Astrocyte (in vitro differentiated cells and primary cell): ENCODE measurements at places on chromosomes 5 and 9. TPM values are rescaled to one million over a fixed set of nuclear protein-coding genes. Genes with fewer than 3 reads are reported as not detected.

DNA sequence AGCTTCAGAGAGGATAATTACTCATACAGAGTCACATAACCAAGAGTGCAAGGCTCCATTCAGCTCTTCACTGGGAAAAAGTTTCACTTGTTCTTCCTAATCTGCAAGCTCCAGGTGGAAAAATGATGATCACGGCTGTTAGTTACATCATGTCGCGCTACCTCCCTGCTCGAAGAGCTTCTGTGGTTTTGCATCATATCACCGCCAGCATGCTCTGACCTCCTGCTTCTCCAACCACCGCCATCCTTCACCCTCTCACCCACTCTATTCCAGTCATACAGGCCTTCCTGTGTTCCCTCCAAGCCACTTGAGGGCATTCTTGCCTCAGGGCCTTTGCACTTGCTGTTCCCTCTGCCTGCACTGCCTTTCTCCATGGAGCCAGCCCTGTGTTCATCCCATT lies 47.1 kb downstream of the COL27A1 start:
- no peak for DNase-seq

DNA sequence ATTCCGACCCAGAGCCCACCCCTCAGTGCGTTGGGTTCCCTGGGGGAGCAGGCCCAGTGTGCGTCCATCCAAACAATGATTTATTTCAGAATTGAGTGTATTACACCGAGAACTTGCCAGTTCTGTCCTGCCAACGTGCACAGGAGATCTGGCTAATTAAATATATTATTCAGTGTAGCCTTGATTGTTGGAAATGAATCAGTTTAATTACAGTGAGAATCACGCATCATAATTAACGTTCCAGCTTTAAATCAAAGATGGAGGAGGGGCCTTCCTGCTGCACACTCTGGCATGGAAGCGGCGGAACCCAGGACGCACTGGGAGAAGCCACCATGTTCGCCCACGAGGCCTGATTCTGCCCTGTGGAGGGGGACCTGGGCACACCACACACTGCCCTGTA lies 30.7 kb upstream of the TMEM250 start:
- no peak for DNase-seq

Gene RABGAP1
- 44.7 and 48.3 TPM in 2 replicates for total RNA-seq

Gene AIF1L
- 20.2 and 23.7 TPM in 2 replicates for total RNA-seq

DNA sequence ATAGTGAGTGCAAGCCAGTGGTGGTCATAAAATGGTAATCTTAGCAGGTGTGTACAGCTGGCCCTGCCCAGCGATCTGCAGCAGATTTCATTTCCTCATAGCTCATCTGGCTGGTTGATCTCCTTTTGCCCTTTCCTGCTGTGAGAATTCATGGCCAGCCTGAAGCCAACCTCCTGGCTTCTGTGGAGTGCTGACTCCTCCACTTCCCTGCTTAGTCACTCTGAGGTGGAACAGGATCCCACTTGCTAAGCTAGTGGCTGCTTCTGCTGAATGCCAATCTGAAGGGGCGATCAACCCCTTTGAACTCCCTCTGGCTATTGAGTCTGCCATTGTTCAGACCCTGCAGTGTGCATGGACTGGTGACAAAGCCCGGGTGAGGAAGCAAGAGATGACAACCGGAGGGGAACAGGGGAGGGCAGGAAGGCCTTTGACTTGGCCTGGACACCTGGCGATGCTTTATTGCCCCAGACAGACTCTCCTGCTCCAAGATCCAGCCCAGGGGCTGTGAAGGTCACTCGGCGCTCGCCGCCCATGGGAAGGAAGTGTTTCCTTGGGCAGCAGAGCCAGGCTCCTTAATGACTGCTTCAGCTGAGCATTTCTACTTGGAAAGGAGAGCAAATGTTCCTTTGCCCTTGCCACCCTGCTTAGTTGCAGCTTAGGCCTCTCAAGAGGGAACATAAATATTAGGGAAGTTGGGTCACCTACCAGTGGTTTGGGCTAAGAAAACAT lies 341.1 kb downstream of the ZSWIM6 start:
- DNase-seq, result peak; percentile 67

Gene SLC27A4
- total RNA-seq, result 26.1 and 26.9 TPM in 2 replicates

- DNase-seq, result no peak
These were observed 22.8 kb downstream of the HMCN2 start for GRCh38 chr9:130288393-130288792.

- DNase-seq, result no peak
These were observed 3.1 kb downstream of the SMARCA2 start for GRCh38 chr9:2018162-2018643.

DNA sequence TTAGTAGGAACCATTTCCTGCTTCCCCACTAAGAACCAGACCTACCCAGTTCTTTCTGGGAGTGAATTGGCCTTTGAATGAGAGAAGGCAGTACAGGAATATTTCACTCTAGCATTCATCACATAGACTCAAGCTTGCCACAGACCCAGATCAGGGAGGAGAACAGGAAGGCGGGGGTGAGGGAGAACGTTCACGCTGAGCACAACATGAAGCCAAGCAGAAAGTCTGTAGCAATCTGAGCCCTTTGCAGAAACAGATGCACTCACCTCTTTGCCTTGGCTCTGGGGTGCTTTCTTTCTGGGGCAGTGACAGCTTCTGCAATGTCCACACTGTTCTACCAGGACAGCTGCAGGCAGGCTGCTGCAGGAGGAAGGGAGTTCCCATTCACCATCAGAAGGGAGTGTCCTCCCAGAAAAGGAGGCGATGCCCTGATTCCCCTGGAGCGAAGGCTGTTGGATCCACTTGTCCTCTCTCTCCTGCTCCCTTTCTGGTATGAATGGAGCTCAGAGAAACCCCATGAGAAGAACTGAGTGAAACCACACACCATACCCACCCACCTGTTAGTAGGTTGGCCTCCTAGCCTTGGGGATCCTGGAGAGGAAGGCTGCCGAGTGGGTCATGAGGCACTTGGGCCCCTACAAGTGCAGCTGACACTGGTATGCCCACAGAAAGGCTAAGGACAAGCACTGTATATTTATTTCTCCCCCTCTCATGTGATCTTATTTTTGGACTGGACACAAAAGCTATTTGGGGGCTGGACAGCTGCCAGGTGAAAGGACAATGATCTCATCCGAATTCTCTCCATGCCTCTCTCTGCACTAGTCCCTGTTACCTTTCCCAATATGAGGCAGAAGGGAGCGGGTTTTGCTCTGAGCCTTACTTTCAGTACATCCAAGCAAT lies 11.7 kb upstream of the FGF1 start:
- peak; percentile 31 for DNase-seq

Gene ZBED3
- total RNA-seq, result 6.0 and 7.9 TPM in 2 replicates

Gene PRDM9
- total RNA-seq, result not detected in 2 replicates

DNA sequence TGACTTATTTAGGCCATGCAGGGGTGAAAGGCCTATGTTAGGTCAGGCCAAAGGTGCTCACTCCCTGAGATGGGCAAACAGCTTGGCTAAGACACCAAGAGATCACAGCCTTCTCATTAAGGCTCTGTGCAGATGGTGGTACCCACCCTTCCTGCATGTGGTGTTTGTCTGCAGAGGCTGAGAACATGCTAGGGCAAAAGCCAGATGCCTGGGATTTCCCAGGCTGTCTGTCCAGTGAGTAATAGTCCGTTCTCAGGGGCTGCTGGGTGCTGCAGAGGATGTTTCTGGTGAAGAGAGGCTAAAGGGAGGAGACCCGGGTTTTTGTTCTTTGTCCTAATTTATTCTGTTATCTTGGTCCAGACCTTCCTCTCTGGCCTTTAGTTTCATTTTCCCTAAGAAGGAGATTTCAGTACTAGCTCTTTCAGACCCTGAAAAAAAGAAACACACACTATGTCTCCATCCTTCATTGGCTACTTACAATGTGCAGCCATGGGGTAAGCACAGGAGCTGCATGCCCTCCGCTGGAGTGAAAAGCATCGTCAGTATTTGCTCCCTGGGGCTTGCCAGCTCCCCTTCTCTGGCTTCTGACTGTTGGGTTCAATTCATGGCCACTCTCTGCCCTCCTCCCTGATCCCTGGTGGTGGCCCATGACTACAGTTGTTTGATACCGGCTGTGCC lies 23.4 kb upstream of the GLRA1 start:
- DNase-seq, result no peak

DNA sequence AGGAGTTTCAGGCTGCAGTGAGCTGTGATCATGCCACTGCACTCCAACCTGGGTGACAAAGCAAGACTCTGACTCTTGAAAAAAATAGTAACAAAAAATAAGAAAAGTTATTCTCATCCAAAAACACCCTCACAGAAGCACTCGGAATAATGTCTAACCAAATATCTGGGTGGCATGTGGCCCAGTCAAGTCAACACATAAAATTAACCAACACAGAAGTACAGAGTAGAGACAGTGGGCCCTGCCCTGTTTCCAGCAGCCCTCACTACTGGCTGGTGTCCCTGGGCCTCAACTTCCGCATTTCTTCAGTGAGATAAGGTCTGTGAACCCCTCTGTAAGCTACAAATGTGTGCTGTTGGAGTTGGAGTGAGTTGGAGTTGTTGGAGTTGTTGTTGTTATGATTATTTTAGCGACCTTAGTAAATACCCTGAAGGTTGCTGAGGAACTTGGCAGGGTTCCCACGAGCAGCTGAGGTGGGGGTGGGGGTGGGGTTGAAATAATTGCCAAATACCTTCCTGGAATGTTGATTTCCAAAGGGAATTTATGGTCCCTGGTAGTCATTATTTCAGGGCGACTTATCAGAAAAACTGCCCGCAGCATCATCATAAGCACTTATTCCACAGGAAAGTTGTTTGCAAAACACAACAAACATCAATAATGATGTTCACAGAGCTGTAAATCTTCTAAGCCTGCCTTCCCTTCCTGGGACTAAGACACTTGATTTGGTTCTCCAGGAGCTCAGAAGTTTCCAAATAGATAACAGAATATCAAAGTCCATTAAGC lies 30.2 kb downstream of the C5orf15 start:
- DNase-seq, result no peak

- DNase-seq, result no peak
These were observed 216.6 kb downstream of the TLE1 start for GRCh38 chr9:81472701-81473100.

Gene HTR4
- not detected in 2 replicates for total RNA-seq

DNA sequence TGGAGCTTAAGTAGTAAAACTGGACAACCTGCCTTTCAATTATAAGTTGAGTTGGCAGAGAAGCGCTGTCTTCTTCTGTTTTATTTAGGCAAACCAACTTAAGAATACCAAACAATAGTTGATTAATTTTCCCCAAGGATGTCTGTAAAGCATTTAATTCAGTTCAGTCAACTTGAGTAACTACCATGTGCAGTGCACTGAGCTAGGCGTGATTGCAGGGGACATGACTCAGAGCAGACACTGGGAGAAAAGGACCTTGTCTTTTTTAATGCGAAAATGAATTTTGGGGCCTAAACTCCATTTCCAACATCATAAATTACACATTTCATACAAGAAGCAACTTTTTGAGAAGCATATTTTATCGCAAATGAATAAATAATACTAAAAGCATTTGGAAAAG lies 66.3 kb downstream of the FBXL7 start:
- DNase-seq, result peak; percentile 36

Gene AGXT2
- total RNA-seq, result not detected in 2 replicates

Gene SLC44A1
- 43.8 and 46.9 TPM in 2 replicates for total RNA-seq

GRCh38 chr5:144318011-144318410 lies 147.3 kb downstream of the KCTD16 start:
- no peak for DNase-seq
